ENCODE measurements at places on chromosomes 2 and 18. TPM values are rescaled to one million over a fixed set of nuclear protein-coding genes. Genes with fewer than 3 reads are reported as not detected.

IL36B gene
- total RNA-seq: 1.4 TPM

NDC80 gene
- 9.7 TPM for total RNA-seq

IL1RN gene
- 871 TPM for total RNA-seq

GYPC gene
- total RNA-seq: 4.9 TPM

ZAP70 gene
- 0.76 TPM for total RNA-seq

ERICH2 gene
- total RNA-seq: not detected

CPLX4 gene
- total RNA-seq: not detected

IL36A gene
- 167 TPM for total RNA-seq

SPDYA gene
- total RNA-seq: 0.92 TPM

ATP6V1B1 gene
- total RNA-seq: 2.4 TPM

DNA sequence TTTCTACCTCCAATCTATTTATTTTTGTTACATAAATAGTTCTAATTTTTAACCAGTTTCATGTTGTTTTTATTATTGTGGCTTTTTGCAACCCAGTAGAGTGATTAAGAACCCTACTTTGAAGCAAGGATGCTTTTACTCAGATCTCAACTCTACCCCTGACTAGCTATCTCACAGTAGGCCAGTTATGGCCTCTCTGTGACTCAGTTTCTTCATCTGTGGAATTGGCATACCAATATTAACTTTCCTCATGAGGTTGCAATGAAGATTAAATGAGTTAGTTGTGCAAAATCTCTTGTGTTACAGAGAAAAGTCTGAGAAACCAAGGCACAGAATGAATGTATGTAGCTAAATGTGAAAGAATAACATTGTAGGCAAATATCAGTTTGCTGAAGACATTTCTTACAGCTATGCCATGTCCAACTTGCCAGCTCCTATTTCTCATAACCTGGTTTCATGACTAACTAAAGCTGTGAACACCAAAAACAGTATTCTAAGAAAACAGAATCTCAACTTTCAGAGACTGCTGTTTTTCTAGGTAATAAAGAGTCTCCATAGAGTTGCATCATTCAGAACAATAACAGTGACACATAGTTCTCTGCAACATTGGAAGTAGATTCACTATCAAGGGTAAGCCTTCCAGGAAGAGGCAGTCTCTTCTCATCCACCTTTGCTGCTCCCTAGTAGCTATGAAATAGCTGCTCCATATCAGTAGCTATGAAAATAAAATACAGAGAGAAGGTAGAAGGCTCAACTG lies 33.2 kb upstream of the CYTIP start:
- ATAC-seq: no peak

GRCh38 chr2:43467891-43468290 lies 127.9 kb downstream of the THADA start:
- ATAC-seq: no peak

DNA sequence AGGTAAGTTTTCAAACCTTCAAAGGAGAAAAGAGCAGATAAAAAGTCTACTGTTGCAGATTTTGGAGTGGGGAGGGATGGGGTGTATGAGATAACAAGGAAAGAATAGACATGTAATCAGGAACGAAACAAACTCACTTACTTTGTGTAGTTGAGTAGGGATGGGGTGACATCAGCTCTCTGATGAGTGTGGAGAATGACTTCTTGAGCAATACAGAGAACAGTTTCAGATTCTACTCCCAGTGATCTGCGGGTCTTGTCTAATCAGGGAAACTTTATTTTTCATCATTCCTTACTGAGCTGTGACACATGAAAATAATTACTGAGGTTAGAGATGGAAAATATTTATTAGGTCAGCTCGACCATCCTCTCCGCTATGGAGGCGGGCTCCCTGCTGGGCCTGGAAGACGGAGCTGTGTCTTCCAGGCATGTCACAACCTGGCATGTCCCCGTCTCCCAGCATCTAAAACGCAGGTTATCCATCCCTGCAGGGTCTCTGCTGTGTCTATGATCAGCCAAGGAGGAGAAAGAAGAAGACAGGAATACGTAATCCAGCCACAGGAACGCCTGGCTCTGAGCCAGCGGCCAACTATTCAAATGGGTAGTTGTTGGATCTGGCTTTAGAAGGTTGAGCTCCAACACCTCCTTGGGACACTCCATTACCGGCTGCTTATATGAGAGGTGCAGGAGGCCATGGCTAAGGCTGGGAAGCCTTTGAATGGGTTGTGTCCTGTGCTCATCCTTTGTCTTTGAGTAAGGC lies 99.0 kb upstream of the SATB2 start:
- ATAC-seq: no peak

DNA sequence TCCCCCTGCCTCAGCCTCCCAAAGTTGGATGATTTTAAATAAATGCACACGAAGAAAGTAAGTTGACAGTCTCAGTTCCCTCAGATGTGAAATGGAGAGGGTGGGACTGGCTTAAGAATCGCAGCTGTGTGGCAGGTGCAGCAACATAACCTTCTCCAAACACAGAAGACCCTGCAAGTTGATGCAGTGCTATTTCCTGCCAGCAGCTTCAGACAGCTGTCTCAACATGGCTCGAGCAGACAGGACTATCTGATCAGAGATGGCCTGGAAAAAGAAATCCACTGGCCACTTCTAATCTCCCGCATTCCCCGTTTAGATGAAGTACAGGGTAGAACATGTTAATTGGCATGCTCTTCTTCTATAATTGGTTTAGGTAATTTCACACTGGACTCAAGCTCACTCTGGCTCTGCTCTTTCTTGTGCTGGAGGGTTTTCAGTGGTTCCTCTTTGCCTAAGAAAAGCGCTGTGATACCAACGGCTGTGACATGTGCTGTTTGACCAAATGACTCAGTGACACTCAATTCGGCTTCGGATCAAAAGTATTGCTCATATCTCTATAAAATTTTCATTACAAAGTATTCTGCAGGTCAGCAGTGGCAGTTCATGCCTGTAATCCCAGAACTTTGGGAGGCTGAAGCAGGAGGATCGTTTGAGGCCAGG lies 40.2 kb downstream of the MYOM1 start:
- no peak for ATAC-seq

GRCh38 chr18:58975781-58976180 lies 111.1 kb downstream of the ZNF532 start:
- no peak for ATAC-seq

- no peak for ATAC-seq
Observed at GRCh38 chr2:165811592-165812370, 17.7 kb upstream of the GALNT3 start.

- ATAC-seq: no peak
Observed at GRCh38 chr2:109350526-109350925, 221.5 kb downstream of the SH3RF3 start.

GRCh38 chr2:53994818-53995808 lies 24.3 kb upstream of the PSME4 start:
- peak; percentile 39 for ATAC-seq

- no peak for ATAC-seq
Observed at GRCh38 chr2:209348433-209348832, 75.4 kb upstream of the MAP2 start.

DNA sequence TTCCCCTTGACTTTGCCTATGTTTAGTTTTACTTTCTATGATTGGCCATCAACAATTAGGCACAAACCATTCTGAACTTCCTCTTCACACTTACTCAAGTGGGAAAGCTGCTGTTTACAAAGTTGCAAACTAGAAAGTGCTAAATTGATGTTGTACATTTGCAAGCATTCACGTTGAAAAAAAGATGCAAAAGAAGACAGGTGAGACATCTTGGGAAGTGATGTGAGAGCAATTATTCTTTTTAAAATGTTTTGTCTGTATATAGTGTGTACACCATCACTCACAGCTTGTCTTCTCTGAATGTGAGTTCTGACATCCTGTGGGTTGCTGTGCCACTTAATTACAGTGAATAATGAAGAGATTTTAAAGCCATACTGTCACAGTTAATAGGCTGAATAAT lies 874.1 kb upstream of the LRATD1 start:
- no peak for ATAC-seq

- no peak for ATAC-seq
Observed at GRCh38 chr2:170354855-170355780, 177.2 kb downstream of the MYO3B start.

DNA sequence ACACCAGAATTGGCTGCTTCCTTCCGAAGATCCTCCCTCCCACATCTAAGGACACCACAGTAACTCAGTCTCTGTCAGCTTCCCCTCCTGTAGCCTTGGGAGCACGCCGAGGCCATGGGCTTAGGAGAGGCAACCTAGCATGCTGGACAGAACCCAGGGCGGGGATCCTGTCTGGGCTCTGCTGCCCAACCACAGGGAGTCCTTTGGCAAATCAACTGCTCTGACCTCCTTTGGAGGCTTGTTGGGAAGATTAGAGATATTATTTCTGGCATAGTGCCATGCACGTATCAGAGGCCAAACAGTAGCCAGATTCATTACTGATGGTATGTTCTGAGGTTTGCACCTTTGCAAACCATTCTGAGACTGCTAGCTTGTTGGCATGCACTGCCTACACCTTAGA lies 262.7 kb upstream of the EPAS1 start:
- ATAC-seq: no peak

DNA sequence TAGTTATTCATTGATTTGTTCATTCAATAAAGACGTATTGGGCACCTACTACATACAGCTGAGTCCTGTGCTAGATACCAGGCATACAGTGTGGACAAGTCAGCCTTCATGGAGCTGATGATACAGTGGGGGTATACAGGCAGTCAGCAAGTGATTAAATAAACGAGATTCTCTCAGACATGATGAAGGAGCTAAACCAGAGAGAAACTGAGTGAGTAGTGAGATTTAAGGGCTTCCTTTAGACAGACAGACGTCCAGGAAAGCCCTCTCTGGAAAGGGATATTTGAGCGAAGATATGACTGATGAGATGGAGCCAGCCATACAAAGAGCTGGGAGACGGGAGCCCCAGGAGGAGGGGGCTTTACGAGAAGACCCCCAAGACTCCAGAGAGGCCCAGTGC lies 122.6 kb upstream of the MYCN start:
- ATAC-seq: no peak

DNA sequence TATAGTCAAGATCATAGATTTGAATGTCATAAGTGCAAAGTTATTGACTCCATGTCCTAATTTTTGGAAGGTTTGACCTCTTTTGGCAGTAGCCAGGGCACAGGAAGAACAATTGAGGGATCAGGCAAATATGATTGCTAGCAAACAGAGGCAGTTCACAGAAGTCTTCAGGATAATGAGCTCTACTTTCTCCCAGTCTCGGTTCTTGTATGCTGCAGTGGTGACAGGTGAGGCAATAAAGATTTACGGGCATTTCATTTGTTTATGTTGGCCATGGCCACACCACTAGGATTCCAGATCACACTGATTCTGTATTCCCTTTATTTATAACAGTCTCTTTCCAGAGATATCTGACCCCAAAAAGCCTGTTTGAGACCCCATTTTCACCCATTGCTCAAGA lies 137.5 kb downstream of the UBR3 start:
- ATAC-seq: no peak

DNA sequence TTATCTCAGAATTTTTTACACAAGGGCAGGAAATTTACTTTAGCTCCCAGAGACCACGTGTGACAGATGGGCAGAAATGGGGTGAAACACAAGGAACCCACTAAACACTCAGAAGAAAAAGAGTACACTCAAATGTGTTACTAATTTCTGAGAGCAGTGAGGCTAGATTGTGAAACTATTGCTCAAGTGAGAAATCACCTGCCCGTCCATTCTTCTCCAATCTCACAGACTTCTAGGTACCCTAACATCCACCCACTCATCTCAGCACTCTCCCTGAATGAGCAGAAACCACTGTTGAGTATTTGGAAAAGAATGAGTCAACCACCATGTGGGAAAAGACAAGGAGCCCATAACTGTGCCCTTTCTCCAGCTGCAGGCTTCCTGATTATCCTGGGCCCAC lies 293.0 kb upstream of the CDH2 start:
- no peak for ATAC-seq

DNA sequence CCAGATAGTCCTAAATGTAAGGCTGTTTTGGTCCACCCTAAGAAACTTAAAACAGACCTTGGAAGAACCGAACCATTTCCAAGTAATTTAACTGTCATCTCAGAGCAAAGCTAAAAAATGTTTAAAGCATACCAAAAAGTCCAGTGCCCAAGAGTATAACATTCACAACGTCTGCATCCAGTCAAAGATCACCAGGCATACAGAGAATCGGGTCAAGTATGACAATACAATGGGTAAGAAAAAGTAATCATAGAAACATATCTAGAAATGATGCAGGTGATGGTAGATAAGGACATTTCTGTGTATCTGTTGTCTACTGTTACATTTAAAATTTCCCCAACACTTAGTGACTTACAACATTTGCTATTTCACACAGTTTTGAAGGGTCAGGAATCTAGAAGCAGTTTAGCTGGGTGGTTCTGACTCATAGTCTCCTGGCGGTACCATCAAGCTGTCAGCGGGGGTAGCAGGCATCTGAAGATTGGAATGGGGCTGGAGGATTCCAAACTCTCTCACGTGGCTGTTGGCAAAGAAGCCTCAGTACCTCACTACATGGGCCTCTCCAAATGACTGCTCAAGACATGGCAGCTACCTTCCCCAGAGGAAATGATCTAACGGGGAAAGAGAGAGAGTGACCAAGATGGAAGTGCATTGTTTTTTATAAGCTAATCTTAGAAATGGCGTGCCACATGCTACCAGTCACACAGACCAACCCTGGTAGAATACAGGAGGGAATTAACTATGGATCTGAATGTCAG lies 36.6 kb upstream of the DYNC2LI1 start:
- ATAC-seq: no peak

Measured in esophagus mucosa (tissue), 1 donor.